ENCODE measurements at places on chromosomes 1 and 21.
A peak's percentile ranks its signal among the peaks of the same experiment; 100 is the strongest.

- DNase-seq: no peak
Observed at GRCh38 chr1:99644279-99645004, 1.5 kb upstream of the PALMD start.

GRCh38 chr1:203649999-203650836, 23.6 kb downstream of the ATP2B4 start:
- DNase-seq: peak; percentile 72

DNA sequence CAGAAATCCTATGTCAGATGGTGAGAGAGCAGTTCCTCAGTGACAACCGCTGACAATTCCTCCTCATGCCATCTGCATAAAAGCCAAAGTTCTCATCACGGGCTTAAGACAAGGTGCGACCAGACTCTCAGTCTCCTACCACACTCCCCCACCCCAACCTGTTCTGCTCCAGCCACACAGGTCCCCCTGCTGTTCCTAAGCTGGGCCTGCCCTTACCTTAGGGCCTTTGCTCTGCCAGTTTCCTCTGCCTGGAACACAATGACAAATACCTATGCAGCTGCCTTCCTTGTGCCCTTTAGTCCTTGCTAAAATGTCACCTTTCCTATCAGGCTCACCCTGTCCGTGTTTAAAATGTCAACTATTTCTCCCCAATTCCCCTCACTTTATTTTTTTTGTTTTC, 382.2 kb downstream of the NTNG1 start:
- DNase-seq: no peak

GRCh38 chr1:215143497-215143896, 61.0 kb downstream of the KCNK2 start:
- DNase-seq: no peak

DNA sequence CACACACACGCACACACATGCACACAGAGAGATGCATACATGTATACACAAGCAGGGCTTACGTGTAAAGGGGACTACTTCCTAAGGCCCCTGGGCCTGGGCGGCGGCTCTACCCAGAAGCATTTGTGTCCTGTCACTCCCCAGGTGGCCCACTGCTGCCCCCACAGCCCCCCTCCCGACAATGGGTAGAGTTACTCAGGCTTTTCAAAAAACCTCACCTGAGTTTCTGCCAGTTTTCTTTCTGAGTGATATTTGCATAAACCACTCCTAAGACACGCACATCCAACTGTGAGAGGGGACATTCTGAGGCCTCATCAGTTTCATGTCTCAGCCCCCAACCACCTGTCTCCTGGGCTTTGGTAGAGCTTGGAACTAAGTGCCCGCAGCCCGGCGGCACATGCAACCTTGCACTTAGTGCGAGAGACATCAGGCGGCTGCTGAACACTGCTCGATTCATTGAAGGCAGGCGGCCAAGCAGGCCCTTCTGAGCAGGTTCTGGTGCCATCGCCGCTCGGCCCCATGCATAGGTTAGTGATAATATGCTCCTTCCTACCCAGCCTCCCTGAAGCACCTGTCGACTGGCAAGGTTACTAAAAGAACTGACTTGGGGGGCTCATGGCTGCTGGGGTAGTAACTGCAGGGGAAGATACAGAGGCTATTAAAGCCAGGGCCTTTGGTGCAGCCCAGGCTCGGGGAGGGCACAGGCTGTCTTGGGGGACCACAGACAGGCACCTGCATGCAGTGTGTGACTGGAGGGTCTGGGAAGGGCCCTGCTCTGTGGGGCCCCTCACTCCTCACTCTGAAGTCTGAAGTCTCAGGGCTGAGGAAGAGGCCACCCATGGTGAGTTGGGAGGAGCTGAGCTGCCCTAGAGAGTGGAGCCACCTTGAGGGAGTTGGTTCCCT, 364.2 kb upstream of the VAMP3 start:
- DNase-seq: no peak

DNA sequence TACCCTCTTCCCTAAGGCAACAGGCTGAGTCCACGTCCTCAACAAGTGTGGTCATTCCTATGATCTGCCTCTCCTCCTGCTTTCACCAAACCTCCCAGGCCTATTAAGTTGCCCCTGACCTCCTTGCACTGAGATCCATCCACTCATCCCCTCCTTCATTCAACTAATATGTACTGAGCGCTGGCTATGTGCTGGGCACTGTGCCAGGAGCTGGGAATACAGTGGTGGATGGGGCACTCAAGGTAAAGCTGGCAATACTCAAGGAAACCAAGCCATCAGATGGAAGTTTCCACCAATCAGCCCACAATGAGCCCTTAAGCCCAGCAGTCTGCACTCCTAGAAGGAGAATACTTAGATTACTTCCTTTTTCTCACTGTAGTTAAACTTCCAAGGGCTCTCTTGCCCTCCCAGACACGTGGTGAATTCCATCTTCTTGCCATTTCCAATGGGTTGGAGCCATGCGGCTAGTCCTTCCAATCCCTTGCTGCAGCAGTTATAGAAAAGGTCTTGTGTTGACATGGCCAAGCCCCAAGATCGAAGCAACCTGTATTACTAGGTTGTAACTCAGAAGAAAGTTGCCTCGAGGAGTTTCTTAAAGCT, 279.9 kb upstream of the RUNX1 start:
- no peak for DNase-seq

DNA sequence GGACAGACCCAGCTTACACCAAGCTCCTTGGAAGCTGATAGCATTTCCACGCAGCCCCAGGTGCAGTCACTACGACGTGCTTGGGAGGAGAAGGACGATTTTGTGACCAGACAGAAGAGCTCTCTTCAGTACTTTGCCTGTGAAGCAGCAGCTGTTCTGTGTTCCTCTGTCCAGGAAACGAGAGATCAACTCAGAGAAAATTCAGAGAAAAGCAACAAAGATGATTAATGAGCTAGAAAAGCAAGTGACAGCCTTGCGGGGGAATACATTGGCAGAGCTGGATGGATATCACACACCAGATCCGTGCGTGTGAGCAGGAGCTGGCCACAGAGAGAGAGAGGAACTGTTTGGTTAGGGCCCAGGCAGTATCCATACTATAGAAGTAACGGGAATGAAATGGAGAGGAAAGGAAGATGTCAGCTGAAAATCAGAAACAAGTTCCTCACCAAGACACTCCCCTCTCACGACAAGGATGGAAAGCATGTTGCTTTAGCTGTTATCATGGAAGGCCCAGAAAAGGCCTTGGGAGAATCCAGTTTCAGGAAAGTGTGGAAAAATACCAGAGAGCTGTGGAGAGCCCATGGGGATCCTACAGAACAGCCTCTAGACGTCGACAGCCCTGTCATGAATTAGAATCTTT, 106.2 kb downstream of the TOMM20 start:
- no peak for DNase-seq

Measured in CD4-positive, alpha-beta T cell treated with Interleukin-1 beta for 1 hour (primary cell).